Right hindlimb (tissue), 1 donor: ENCODE measurements at places on chromosomes 1 and 21.

DNA sequence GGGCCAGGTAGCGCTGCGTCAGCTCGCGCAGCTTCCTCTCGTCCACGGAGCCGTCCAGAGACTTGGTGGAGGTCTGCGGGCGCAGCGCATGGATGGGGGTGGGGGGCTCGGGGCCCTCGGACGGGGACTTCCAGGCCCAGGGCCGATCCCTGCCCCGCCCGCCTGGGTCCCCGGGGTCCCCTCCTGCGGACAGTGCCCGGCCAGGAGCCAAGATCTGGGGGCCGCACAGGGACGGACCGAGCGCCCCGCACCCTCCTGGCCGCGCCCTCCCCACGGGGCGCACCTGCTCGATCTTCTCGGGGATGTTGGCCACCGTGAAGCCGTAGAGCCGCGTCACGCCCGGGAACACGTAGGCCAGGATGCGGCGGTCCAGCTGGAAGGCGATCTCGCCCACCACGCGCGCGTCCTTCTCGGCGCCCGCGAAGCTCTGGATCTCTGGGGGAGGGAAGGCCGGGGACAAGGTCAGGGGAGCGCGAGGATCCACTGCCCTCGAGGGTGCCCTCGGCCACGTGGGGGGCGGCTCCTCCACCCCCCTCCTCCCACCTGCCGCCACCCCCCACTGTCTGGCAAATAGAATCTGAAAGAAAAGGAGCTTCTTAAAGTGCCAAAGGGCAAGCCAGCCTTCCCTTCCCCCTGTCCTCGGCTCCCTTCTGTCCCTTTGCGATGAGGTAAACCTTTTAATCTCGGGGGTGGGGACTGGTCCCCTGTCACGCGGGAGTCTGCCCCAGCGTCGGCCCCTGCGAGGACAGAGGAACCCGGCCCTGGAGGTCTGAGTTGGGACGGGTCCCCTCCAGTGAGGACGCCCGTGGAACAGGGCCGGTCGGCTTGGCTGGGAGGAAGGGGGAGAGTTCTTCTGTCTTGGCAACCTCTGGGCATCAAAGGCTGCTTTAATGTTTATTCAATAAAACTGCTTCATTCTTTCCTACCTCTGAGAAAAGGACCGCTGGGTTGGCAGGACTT lies 6.5 kb upstream of the FTCD start:
- DNase-seq = peak; percentile 32

DNA sequence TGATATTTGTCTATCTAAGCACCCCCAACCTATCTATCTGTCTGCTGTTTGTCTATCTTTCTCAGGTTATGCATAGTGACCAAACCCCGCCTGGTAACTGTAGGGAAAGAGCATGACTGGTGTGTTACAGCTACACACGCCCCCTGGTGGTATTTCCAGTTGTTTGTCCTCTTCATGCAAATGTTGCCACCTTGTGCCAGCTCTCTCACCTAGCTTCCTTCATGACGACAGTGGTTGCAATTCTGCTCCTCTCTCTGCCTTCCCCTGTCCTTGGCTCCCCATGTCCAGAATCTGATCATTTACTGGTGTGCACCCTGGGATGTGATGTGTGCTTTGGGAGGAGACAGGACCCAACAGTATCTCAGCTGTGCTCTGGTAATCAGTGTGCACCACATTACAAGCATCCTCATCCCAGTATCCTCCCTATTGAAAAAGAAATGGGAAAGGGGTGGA lies 8.1 kb upstream of the INKA2 start:
- DNase-seq = no peak

- DNase-seq = no peak
Observed at GRCh38 chr21:33089395-33090119, 19.6 kb downstream of the OLIG1 start.

DNA sequence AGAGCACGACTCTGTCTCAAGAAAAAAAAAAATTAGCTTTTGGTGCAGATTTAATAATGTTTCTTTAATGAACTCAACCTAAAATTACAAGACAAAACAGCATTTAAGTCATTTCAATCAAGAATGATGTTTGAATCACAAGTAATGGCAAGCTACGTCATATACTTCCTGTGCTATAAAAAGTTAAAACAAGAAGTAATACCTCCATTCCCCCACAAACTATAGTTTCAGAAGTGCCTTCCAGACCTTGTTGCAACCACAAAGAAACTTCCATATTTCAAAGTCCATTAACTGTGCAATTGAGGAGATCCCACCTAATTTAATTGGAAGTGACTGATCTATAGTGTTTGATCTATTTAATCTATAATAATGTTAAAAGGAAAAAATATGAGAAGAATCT lies 15.1 kb downstream of the NRDC start:
- no peak for DNase-seq

DNA sequence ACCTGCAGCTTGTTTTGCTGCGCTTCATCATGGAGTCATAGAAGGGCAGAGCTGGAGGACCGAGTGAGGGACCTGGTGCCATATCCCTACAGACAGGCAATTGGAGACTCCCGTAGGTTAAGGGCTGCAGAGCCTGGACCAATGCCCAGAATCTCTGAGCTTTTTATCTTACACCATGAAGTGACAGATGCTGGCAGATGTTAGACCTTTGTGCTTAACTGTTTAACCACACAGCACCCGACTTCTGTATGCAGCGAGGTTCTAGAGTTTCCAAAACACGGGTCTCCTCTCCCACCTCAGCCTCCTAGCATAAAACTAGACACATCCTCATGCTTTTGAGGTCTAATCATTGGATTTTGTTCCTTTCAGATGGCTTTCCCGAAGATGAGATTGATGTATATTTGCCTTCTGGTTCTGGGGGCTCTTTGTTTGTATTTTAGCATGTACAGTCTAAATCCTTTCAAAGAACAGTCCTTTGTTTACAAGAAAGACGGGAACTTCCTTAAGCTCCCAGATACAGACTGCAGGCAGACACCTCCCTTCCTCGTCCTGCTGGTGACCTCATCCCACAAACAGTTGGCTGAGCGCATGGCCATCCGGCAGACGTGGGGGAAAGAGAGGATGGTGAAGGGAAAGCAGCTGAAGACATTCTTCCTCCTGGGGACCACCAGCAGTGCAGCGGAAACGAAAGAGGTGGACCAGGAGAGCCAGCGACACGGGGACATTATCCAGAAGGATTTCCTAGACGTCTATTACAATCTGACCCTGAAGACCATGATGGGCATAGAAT lies 47.6 kb downstream of the B3GALT5 start:
- peak; percentile 85 for DNase-seq

GRCh38 chr1:237921306-237921705 lies 30.6 kb upstream of the ZP4 start:
- DNase-seq = no peak

- no peak for DNase-seq
Observed at GRCh38 chr1:55234016-55234415, 18.9 kb upstream of the USP24 start.

- no peak for DNase-seq
Observed at GRCh38 chr1:153509729-153510354, 25.9 kb downstream of the S100A6 start.

GRCh38 chr1:155202731-155203515 lies 4.8 kb downstream of the THBS3 start:
- peak; percentile 18 for DNase-seq

- no peak for DNase-seq
Observed at GRCh38 chr1:67290236-67290635, 17.4 kb upstream of the IL12RB2 start.

DNA sequence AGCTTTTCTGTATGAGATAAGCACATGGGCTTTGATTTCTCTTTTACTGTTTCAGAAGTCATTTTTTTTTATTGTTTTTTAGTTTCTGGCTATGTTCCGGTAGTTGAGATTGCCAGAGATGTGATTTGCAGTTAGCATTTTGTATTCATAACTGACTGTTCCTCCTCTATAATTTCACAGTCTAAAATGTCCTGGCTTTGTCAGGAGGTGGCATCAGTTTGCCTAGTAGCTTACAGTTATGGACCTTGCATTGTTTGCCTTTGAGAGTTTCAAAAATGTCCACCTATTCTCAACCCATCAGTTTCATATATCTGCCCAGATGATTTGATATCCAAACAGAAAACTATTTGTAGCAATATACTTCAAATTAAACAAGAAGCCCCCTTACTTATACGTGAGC lies 39.5 kb upstream of the ST6GALNAC3 start:
- DNase-seq = no peak

DNA sequence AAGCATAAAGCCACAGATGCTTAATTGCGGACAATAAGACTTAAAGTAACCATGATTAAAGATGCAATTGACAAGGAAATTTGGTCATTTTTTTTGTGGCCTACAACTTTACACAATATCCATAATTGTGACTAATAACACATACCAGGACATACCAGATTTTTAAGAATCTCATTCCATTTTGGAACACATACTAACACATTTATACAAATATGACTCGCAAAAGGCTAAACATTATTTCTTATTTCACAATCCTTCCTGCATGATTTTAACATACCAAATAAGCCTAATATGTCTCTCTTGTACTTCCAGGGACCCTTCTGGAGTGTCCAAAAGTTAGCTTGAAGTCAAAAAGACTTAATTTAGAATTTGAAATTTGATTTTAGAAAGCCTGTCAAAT lies 48.8 kb downstream of the DR1 start:
- DNase-seq = no peak

GRCh38 chr21:15735409-15735808 lies 5.6 kb downstream of the USP25 start:
- no peak for DNase-seq

- no peak for DNase-seq
Observed at GRCh38 chr1:58497499-58497898, 49.0 kb downstream of the OMA1 start.

DNA sequence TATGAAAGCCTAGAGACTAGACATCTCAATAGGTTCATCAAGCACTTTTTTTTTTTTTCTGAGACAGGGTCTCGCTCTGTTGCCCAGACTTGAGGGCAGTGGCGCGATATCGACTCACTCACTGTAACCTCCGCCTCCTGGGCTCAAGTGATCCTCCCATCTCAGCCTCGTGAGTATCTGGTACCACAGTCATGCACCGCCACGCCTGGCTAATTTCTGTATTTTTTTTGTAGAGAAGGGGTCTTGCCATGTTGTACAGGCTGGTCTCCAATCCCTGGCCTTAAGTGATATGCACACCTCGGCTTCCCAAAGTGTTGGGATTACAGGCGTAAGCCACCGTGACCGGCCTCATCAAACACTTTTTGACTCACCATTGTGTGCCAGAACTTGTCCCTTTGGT lies 613 bp upstream of the GPATCH4 start:
- DNase-seq = no peak

DNA sequence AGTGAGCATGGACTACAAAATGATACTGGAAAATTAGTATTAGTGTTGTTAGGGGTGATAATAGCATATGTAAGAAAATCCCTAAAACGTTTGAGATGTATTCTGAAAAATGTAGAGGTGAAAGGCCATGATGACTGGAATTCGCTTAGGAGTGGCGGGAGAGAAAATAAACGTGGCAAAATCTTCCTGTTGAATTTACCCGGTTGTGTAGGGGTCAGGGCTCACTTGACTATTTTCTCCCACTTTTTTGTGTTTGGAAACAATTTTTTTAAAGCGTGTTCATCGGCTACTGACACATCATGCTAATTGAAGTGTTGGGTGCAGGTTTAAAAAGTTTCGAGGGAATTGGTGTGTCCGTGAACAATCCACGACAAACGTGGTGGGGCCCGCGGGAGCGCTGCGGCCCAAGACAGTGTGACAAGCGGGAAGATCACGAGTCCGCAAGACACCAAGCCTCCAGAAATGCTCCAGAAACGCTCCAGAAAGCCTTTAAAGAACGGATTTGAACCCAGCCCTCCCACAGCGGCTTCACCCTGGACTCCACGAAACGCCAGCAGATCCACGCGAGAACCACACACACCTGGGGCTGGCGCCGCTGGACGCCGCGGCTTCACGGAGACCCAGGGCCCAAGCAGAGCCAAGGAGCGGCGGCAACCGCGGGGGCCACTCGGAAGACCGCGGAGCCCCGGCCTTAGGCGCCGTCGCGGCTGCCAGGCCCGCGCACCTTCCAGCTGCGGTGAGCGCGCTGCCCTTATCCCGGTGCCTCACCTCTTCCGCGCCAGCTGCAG lies 573 bp downstream of the PSMG1 start:
- DNase-seq = no peak

- DNase-seq = no peak
Observed at GRCh38 chr1:43325381-43325780, 12.2 kb upstream of the MPL start.

DNA sequence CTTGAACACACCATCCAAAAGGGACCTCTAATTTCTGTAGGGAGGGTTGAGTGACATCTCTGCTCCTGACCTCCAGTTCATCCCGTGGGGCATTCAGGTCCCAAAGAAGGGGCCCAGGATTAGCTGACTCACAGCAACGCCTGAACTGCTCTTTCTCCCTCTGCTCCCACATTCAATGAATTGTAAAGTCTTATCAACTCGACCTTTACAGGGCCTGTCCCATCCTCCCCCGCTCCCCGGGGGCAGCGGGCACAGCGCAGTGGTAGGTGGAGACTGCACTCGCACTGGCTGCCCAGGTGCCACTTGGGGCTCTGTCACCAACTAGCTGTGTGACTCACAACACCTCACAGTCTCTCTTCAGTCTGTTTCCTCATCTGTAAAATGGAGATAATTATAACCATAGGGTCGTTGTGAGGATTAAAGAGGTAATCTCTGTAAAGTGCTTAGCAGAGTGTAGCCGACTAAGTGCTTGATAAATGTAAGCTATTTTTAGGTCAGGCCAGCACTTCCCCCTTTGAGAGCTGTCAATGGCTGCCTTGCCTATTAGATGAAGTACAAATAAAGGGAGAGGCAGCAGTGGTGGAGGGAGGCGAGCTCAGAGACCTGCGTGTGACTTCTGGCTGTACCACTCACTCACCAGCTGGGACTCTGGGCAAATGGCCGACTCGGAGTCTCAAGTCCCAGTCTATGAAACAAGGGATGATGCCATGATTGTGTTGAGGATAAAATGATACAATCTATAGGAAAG lies 637 bp upstream of the MYBPHL start:
- no peak for DNase-seq

- DNase-seq = no peak
Observed at GRCh38 chr21:29465546-29465945, 166.8 kb downstream of the BACH1 start.

GRCh38 chr1:39777306-39777705 lies 6.2 kb upstream of the OXCT2 start:
- DNase-seq = no peak

- DNase-seq = no peak
Observed at GRCh38 chr1:181124291-181124751, 35.8 kb downstream of the IER5 start.

DNA sequence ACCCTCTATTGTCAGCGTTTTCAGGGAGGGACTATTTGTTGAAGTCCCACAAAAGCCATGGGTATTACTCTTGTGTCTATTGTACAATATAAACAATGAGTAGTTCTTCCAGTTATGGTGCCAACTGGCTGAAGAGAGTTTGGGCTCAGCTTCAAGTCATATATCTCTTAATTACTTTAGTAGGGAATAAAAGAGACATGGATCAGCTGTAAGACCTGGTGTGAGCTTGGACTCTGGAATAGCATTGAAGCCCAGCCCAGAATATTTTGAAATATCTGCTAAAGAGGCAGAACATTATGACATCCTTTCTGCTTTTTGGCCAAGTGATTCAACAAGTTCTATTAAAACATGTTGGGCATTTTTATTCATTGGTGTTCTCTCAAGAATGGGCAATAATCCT lies 224.9 kb downstream of the BACH1 start:
- no peak for DNase-seq

- no peak for DNase-seq
Observed at GRCh38 chr1:184691719-184692324, 62.8 kb downstream of the EDEM3 start.
